Epithelial cell of proximal tubule (primary cell): ENCODE measurements at places on chromosomes 2 and 18.

DNA sequence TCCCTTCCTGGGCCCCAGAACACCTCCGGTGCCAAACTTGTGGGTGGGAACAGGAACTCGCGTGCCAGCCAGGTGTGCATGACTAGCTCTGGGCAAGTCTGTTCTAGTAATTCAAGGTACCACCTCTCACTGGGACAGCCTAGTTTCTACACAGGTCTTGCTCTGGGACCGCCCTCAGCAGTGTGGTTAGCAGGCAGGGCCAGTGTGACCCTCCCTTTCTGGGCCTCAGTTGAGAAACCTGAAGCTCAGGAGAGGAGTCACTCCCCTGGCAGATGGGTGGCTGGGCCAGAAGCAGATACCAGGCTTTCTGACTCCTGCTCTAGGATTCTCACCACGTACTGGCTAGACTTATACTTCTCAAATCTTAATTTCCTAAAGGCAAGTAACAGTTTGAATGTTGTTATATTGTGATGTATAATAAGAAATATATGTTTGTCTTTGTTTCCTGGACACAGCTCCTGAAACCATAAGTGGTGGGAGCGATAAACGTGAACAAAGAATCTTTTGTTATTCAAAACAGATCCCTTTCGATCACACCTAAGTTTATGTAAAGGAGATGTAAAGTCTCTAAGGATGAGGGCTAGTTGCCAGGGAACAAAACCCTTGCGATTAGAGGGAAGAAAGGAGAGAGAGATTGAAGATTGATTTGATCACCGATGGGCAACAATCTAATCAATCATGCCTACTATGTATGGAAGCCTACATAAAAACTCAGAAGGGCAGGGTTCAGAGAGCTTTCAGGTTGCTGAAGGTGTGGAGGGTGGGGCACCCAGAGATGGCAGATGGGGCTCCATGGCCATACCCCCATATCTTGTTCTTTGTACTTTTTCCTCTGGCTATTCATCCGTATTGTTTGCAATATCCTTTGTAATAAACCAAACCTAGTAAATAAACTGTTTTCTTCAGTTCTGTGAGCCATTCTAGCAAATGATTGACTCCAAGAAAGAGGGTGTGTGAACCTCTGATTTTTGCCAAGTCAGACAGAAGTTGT is 952 bp upstream of the UGT1A6 start:
- DNase-seq = no peak

GRCh38 chr2:84817239-84817655 is 63.6 kb downstream of the TRABD2A start:
- no peak for DNase-seq

GRCh38 chr2:62895632-62896009 is 155.0 kb upstream of the OTX1 start:
- DNase-seq = no peak

DNA sequence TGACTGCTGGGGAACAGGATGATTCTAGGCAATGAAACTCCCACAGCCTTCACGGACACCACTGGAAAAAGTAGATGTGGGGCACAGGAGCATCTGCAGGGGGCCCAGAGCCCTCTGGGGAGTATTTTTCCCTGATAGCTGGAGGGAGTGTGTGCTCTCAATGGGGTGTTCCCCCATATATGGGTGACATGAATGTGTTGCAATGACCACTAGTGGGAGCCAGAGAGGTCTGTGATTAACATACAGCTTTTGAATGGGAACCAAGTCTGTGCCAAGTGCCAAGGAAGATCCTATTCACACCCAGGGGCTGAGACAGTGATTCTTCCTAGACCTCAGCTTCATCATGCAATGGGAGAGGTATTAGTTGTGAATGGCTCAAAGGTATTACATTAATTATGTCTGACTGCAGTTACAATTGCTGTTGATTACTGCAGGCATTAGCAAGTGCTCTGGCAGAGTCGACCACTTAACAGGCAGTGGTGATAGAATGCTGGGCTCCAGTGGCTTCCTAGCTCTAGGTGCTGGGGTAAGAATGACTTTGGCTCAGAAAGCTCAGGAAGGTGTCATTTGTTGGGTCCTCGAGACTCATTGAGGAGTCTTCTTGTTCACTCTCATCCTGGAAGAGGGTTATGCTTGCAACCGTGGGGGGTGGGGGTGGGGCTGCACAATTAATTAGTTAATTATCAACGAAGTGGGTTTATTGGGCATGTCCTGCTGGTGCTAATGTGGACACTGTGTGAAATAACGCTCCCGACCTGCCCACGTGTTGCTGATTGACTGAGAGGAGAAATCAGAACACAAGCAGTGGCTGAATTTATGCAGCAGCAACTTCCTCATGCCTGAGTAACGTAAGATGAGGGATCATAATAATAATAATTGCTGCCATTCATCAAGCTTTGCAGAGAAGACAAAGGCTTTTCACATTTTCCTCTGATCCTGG is 194.1 kb downstream of the CLIP4 start:
- DNase-seq = peak; percentile 38

GRCh38 chr2:218282173-218282991 is 9.9 kb downstream of the TMBIM1 start:
- DNase-seq = no peak

DNA sequence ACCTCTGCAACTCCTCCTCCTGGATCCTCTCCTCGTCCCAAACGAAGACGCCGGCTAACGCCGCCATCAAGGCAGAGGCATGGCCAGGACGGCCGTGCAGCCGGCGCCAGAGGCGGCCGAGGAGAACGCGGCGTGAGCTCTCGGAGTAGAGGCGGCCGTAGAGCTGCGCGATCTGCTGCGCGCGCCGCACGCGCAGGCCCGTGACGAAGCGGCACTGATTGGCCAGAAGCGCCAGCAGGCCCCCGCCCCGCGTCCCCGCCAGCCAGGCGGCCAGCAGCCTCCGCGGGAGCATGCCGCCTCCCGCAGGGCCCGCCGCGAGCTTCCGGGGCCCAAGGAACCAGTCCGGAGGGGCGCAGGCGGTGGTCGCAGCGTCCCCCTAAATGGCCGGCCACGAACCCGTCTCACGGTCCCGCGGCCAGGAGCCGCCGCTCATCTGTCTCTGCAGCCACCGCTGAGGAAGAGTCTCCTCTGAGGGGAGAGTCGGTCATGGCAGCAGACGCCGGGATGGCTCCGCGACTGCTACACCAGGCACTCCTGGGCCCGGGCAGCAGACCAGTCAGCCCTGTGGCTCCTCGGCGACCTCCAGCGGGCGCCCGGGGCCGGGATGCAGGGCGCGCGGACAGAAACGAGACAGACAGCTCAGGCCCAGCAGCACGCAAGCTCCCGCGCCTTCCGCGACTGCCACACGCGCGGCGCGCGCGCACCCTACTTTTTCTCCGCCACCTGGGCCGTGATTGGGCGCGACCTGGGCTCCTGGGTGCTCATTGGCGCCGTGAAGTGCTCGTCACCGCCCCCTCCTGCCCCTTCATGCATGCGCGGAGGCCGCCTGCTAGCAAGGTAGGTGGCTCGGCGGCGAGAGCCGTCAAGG is at the start of gene STARD7:
Gene STARD7, minus strand, starts transcription at position 685 of the 868 bp plus-strand sequence. Its CDS starts 393 bp downstream, at position 292.
- DNase-seq = peak; percentile 59

GRCh38 chr2:805664-806063 is 128.5 kb upstream of the TMEM18 start:
- DNase-seq = no peak

DNA sequence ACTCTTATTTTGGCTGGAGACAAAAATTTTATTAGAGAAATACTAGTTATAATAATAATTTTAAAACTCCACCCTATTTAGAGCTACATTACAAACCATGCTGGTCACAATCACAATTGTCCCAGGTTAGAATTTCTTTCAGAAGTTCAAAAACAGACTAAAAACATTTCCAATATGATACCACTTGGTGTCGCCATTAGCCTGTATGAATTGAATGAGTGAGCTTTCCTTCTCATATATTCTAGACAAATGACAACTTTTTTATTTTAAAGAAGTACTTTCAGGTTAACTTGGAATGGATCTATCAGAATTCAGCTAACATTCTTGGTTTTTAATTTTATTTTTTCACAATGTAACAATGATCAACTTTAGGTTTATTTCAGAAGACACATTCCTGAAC is 48.0 kb downstream of the SERPINB8 start:
- no peak for DNase-seq

DNA sequence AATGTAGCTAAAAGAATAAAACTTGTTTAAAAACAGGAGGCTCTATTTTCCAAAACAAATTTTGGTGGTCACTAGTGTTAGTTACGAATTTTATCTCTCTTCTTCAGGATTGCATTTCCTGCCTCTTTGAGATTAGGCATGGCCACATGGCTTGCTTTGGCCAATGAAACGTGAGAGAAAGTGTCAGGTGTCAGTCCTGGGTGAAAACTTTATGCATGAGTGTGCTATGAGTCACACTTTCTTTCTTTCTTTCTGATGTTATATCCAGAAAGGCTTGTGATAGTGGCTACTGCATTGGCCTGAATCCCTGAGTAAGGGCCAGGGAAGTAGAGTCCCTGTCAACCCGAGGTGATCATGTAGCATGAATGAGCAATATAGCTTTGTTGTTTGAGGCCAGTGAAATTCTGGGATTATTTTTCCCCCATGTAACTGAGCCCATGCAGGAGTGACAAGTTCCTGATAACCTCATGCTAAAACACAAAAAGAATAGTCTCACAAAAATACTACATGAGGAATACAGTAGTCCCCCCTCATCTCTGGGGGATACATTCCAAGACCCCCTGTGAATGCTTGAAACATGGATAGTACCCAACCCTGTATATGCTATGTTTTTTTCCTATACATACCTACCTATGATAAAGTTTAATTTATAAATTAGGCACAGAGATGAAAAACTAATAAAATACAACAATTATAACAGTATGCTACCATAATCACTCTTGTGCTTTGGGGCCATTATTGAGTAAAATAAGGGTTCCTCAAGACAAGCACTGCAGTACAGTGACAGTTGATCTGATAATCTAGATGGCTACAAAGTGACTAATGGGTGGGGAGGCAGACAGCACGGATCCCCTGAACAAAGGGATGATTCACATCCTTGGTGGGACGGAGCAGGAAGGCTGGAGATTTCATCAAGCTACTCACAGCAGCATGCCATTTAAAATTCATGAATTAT is 109.5 kb downstream of the CDC42EP3 start:
- DNase-seq = peak; percentile 80

DNA sequence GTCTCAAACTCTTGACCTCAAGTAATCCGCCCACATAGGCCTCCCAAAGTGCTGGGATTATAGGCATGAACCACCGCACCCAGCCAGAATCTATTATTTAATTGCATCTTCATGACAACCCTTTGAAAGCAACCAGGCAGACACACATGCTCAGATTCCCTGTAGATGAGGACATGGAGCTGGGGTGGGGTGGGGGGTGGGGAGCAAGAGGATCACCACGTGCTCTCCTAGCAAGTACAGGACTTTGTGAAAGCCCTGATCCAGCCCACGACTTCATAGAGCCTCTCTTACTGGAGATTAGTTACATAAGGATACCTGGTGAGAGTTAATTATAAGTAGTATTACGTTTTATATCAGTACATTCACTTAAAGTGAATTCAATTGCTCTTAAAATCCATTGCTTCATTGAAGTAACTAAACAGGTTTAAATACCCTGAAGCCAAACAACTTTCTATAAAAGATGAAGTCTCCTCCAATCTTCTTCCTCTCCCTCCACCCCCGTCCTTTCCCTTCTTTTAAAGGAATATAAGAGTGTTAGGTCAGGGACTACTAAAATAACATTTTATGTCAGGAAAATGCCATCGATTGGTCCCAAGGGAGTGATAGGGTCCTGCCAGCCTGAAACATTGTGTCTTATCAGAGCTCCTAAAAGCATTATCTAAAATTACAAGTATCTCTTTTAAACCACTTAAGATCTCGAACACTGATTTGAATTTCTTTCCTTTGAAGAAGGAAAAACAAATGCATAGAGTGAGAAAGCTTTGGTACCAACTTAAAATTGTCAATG is 123.9 kb downstream of the EPHA4 start:
- no peak for DNase-seq

DNA sequence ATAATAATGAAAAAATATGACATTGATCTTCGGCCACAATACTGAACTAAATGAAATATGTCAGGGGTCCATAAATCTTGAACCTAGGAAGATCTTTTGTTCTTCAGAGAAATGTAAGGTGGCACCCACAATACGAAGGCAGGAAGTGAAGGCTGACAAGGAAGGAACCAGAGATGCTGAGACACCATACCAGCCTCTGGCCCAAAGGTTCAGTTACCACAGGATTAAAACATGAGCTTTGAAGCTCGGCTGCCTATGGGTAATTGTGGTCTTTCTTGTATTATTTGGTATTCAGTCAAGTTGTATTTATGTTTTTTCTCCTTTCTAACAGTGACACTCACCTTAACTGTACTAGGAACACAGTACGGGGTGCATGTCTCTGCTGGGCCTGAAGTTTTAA is 448.8 kb upstream of the SETBP1 start:
- DNase-seq = no peak

DNA sequence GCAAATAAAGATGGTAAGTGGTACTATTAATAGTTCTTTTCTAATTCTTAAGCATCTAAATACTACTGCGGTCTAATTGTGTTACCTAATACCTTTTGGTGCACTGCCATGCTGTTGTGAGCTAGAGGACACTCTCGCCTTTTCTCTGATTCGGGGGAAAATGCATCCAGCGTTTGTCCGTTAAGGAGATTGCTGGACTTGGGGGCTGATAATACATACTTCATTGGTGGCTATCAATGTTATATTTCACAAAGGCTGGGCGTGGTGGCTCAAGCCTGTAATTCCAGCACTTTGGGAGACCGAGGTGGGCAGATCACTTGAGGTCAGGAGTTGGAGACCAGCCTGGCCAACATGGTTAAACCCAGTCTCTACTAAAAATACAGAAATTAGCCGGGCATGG is 141.7 kb upstream of the TWIST2 start:
- DNase-seq = no peak

DNA sequence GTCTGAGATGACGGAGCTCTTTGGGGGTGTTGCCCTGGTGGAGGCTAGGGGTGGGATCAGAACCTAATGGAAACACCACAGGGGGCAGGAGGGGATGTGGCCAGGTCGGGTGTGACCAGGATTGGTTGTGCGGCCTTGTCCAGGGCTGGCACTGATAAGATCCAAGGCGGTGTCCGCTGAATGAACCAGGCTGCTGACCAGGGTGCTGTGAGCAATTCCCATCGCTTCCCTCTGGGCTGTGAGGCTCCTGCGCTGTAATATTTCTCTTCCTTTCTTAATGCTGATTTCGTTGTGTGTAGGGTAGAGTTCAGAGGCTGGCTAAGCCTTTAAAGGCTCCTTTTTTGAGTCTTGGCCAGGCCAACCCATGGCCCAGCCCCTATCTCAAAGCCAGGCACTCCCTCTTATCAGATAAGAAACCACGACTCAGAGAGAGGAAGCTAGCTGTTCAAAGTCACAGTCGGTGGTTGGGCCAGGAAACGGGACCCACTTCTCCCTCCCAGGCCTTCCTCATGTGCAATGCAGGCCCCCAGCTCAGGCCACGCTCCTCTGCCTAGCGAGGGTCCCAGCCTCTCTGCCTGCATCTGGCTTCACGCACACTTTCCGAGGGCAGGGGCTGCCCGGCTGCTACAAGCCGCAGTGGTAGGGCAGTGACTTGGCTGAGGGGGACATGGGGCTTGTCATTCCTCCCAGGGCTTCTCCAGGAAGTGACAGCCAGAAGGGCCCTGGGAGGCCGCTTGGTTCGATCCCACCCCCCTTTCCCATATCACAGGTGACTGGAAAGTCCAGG is 26.0 kb upstream of the FOSL2 start:
- no peak for DNase-seq

- peak; percentile 59 for DNase-seq
Measured at GRCh38 chr2:150971910-150972309, 289.8 kb downstream of the RBM43 start.
